DMS53 (cell line): ENCODE measurements at places on chromosomes 5 and 9.

DNA sequence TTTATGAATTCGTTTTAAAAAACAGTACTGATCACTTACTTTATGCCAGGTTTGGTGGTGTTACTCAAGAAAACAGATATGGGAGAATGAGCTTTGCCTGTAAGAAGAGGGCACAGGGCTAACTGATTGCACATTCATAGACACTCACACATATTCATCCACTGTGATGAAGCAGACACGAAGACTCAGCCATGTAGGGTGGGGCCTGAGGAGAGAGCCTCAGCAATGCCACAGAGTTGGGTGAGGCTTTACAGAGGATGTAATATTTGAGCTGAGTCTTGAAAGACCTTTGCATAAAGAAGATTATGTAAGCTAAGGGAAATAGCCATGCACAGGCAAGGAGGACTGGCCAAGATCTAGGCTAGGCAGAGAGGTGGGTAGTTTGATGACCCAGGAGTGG is 472.8 kb downstream of the PSAT1 start:
- DNase-seq: no peak

- no peak for DNase-seq
Observed at GRCh38 chr5:80326468-80326867, 6.7 kb downstream of the SPZ1 start.

- DNase-seq: no peak
Observed at GRCh38 chr5:32163785-32164184, 10.3 kb downstream of the GOLPH3 start.

- DNase-seq: peak; percentile 84
Observed at GRCh38 chr5:14270209-14270702, 127.1 kb downstream of the TRIO start.

DNA sequence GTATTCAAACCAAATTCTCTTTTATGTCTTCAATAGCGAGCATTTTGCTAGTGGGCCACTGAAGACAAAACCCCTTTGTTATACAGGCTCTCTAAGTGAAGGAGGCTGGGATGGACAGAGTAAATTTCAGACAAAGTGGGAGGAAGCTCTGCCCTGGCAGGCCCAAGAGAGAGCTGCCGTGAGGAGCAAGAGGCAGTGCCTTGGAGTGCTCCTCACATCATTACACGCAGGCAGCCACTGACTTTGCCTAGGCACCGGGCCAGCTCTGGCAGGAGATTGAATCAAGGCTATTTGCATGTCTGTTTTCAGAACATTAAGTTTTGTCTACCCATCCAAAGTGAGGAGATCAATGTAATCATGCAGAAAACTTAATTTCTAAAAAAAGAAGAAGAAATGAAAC is 167.7 kb downstream of the CCDC192 start:
- no peak for DNase-seq

DNA sequence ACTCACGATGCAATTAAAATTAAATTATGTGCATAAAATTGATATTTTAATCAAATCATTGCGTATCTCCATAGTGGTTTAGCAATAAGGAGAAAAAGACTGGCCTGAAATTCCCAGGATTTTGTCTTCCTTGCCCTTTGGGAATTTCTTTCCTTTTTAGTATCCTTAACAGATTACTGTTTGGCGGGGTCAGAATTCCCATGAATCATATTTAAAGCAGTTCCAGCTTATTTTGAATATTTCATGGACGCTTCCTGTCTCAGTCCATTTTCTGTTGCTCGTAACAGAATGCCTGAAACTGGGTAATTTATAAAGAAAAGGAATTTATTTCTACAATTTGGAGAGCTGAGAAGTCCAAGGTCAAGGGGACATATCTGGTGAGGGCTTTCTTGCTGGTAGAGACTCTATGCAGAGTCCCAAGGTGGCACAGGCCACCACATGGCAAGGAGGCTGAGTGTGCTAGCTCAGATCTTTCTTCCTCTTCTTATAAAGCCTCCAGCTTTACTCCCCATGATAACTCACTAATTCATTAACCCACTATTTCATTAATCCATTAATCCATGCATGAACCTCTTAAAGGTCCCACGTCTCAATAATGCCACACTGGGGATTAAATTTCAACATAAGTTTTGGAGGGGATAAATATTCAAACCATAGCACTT is 37.8 kb downstream of the CDH6 start:
- no peak for DNase-seq

GRCh38 chr9:93326056-93326455 is 125.4 kb upstream of the FAM120A start:
- DNase-seq: no peak

- no peak for DNase-seq
Observed at GRCh38 chr9:91835632-91836031, 114.4 kb downstream of the ROR2 start.

DNA sequence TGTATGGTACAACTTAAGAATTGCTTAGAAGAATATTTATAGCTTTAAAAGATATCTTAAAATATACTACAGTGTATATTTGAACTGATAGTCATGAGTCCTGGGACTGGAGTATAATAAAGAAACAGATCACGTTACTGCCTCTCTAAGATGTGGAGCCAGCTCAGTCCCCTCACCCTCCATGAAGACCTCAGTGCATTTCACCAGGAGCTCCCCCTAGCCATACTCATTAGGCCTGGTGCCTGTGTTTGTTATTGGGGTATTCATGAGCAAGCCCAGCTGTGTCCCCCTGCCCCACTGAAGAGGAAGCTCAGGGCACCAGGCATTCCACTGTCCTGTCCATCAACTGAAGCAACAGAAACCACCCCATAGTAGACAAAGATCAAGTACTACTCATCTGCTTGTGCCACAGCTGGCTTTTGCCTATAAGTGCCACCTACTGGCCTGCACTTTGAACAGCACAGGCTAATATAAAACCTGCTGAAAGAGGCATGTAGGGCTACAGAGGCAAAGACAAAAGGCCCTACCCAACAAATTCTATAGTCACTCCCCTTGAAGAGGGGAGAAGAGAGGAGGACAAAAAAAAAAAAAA is 850.2 kb upstream of the NUDT12 start:
- peak; percentile 76 for DNase-seq
